Lung (tissue), 17 donors: ENCODE measurements at places on chromosomes 1 and 21. TPM values are rescaled to one million over a fixed set of nuclear protein-coding genes. Genes with fewer than 3 reads are reported as not detected.

The OR10J1 gene
- total RNA-seq = not detected

The SCP2 gene
- 125 TPM for total RNA-seq

The PRAMEF4 gene
- total RNA-seq = not detected

The CATSPERE gene
- total RNA-seq = 2.0 TPM

The ZNF670 gene
- 4.6 TPM for total RNA-seq

GRCh38 chr1:162090378-162090777 is 20.9 kb downstream of the NOS1AP start:
- H3K27me3 ChIP-seq = no peaks in the 10 kb centered on the region
- no peaks in the 10 kb centered on the region for H3K36me3 ChIP-seq
- peaks cover 2% of the 10 kb centered on the region for H3K4me1 ChIP-seq
- DNase-seq = no peak

GRCh38 chr1:214213136-214213535 is 67.8 kb upstream of the SMYD2 start:
- H3K36me3 ChIP-seq = no peaks in the 10 kb centered on the region
- peaks cover 3% of the 10 kb centered on the region for H3K4me1 ChIP-seq
- DNase-seq = no peak
- H3K4me3 ChIP-seq = no peak overlapping the region

GRCh38 chr1:30984165-30984889 is 75.8 kb upstream of the SDC3 start:
- no peak for DNase-seq
- H3K36me3 ChIP-seq = peaks cover 4% of the 10 kb centered on the region
- H3K27ac ChIP-seq = no peak overlapping the region
- peaks cover 18% of the 10 kb centered on the region for H3K4me1 ChIP-seq
- H3K27me3 ChIP-seq = no peaks in the 10 kb centered on the region

DNA sequence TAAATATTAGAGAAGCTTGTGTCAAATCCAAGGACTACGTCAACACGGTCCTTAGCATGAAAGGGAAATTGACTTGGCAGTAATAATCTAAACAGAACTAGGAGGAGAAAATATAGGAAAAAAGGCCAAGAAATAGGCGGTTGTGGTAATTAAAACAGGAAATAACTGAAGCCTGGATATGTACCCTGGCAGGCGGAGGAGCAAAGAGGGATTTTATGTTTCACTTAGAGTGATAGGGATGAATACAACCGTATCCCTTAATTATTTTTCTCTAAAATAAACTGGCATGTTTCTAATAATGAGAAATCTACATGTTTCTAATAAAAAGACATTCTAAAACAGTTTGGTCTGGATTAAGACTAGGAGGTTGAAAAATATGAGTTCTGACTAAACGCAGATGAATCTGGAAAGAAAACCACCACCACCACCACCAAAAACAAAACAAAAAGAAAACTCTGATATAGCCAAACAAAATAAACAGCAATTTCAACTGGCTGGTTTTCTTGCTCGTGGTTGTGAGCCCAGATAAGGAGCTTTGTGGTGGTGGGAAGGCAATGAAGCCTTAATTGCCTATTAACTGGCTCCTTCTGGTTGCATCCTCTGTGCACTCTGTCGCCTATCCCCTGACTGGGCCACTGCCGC is 334.2 kb upstream of the SNX7 start:
- H3K27ac ChIP-seq = no peak overlapping the region
- peak; percentile 89 for DNase-seq
- H3K4me1 ChIP-seq = peaks cover 9% of the 10 kb centered on the region

- peaks cover 4% of the 10 kb centered on the region for H3K36me3 ChIP-seq
- no peaks in the 10 kb centered on the region for H3K27me3 ChIP-seq
- peak overlapping the region; percentile 59 for H3K27ac ChIP-seq
- DNase-seq = peak; percentile 79
- H3K4me1 ChIP-seq = peaks cover 19% of the 10 kb centered on the region
These were observed 44.1 kb downstream of the GPR3 start for GRCh38 chr1:27436204-27437159.

DNA sequence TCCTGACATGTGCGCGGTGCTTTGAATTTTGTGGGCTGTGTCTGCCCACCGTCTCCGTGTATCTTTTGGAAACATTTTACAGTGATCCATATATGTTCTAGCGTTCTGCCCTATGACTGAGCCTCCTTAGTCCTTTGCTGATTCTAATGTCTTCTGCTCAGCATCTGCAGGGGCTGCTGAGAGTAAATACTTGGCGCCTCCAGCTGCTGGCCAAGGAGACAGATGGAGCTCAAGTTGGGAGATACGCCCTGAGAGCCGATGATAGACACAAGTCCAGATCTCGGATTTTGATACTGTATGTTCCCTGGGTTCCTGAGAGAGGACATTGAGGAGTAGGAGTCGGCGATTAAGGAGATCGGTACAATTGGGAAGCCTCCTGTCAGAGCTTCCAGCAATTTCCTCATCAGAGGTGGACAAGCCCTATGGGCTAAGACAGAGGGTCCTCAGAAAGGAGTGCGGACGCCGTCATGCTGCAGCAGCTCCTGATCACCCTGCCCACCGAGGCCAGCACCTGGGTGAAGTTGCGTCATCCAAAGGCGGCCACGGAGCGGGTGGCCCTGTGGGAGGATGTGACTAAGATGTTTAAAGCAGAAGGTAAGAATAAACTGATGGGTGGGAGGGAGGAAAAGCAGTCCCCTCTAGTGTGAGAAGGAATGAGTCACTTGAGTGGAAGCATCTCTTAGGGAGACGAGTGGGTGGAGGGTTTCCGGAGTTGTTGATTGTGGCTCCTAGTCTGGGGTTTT is 390 bp downstream of the ZFP69B start:
- DNase-seq = peak; percentile 47
- H3K27ac ChIP-seq = peak overlapping the region; percentile 87
- peaks cover 5% of the 10 kb centered on the region for H3K36me3 ChIP-seq
- no peaks in the 10 kb centered on the region for H3K4me1 ChIP-seq

DNA sequence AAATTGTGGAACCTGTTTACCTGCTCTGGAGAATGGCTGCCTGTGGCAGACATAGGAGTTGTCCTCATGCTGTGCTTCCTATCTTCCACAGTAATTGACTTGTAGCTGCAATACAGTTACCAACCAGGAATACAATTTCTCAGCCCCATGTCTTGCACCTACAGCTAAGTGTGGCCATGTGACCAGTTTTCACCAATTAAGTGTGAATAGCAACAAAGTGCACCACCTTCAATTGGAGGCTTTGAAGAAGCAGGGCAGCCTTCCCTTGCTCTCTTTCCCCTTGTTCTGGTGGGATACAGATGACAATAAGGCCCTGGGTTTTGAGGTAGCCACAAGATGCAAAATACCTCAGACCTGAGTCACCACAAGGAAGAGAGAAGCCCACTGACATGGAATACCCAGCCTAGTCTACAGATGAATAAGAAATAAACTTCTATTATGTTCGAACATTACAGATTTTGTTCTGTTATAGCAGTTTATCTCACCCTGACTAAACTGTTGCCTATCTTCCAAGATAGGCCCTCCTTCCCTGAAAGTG is 70.2 kb upstream of the S1PR1 start:
- H3K4me3 ChIP-seq = no peak overlapping the region
- no peak overlapping the region for H3K27ac ChIP-seq
- H3K4me1 ChIP-seq = no peaks in the 10 kb centered on the region
- H3K36me3 ChIP-seq = no peaks in the 10 kb centered on the region
- no peaks in the 10 kb centered on the region for H3K27me3 ChIP-seq
- DNase-seq = no peak

DNA sequence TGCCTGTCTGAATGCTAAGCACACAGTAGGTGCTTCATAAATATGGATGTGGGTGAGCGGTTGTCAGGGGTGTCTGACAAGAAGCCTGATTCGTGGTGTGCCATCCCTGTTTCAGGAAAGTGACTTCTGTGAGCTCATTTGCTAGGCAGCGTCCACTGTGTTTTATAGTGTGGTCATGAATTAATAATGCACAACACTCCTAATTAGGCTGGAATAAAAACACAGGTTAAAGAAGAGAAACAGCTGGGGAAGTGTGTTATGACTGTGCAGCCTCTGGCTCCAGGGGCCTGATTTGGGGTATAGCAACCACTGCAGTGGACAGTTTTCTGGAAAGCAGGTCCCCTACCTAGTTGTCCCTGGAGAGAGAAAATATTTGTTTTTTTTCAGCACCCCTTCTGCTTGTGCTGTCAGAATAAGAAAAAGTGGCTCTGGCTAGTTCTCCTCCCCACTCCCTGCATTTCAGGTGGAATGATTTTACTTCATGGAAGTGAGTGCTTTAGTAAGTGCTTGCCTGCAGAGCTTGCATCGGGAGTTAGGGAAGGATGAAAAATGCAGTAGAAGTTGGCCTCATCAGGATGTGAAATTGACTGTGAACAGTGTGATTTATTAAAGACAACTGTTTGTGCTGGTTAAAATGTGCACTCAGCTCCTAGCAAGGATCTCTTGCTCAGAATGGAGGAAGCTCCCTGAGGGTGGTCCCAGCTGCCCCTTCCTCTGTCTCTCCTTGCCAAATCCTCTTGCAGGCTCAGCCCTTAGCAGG is 333.8 kb downstream of the HHAT start:
- H3K27ac ChIP-seq = no peak overlapping the region
- no peak overlapping the region for H3K4me3 ChIP-seq
- H3K36me3 ChIP-seq = no peaks in the 10 kb centered on the region

DNA sequence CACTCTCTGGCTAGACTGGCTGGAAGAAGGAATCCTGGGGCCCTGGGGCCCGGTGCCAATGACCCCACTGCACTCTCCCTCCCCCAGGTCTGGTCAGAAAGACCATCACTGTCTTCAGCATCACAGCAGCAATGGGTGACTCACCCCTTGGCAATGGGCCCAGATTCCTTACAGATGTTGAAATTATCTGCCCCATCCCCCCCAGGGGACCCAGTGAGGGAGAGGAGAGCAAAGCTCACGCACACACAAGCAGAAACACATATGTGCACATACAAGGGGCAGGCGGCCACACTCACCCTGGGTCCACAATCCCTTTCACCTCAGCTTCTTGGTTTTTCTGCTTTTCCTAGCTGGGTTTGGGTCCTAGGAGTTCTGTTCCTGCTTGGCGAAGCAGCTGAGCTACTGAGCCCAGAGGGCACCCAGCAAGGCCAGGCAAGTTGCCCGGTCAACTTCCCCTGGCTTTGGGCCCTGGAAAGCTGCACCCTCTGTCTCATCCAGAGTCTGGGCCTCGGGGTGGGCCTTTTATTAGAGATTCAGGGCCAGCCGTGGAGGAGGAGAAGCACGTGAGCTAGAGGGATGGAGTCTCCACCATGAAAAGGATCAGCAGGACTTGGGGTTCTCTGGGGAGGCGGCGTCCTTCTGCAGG is 2.6 kb downstream of the COL16A1 start:
- H3K27me3 ChIP-seq = no peaks in the 10 kb centered on the region
- no peak overlapping the region for H3K4me3 ChIP-seq
- H3K36me3 ChIP-seq = peaks cover 26% of the 10 kb centered on the region
- peak overlapping the region; percentile 38 for H3K27ac ChIP-seq
- no peaks in the 10 kb centered on the region for H3K4me1 ChIP-seq
- peak; percentile 91 for DNase-seq

DNA sequence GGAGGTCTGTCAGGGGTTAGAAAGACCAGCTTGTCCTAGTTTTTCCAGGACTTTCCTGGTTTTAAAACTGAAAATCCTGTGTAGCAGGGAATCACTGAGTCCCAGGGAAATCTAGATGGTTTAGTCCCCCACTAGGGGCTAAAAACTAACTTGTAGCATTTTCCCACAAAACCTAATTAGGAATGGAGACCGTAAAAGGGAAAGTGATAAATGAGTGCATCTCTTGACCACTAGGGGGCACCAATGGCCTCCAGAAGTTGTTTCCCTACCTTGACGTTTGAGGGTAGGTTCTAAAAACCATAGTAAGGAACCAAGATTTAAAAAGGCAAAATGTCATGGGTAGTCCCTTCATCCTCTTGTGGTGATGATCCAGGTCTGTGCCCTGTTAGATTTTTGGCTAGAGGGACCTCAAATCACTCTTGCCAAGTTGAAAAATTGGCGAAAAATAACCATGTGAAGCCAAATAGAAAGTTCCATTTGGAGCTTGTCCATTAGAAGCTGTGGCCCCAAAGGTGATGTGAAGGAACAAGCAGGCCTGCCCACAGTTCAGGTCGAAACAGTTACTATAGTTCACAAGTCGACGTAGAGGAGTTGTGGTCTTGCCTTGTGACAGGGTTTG is 24.5 kb downstream of the CLIC6 start:
- no peaks in the 10 kb centered on the region for H3K27me3 ChIP-seq
- H3K36me3 ChIP-seq = no peaks in the 10 kb centered on the region
- no peak overlapping the region for H3K4me3 ChIP-seq
- no peak overlapping the region for H3K27ac ChIP-seq

- no peaks in the 10 kb centered on the region for H3K4me1 ChIP-seq
- peaks cover 45% of the 10 kb centered on the region for H3K36me3 ChIP-seq
- H3K4me3 ChIP-seq = no peak overlapping the region
- no peaks in the 10 kb centered on the region for H3K27me3 ChIP-seq
- DNase-seq = no peak
- no peak overlapping the region for H3K27ac ChIP-seq
These were observed 8.4 kb downstream of the NCSTN start for GRCh38 chr1:160351629-160352028.

GRCh38 chr1:44436401-44437106 is 31.5 kb downstream of the RNF220 start:
- H3K27ac ChIP-seq = no peak overlapping the region
- no peak overlapping the region for H3K4me3 ChIP-seq
- no peaks in the 10 kb centered on the region for H3K4me1 ChIP-seq
- no peaks in the 10 kb centered on the region for H3K36me3 ChIP-seq

DNA sequence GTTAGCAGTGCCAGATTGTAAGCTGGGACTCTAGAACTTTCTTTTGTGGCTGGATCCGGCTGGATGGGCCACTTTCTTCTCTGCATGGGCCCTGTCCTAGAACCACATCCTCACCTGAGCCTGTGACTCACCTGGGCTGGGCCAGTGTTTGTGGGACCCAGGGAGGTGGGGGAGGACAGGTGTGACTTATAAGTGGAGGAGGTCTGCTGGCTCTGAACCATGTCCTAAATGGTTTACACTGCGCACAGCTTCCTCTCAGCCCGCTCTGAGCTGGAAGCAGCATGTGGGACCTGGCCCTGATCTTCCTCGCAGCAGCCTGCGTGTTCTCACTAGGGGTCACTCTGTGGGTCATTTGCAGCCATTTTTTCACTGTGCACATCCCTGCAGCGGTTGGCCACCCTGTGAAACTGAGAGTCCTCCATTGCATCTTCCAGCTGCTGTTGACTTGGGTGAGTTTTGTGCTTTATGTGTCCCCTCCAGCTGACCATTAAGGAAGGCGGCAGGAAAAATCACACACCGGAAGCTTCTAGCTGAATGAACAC is at the start of gene AADACL3:
Gene AADACL3 (plus strand): TSS at position 215 of the 542 bp plus-strand sequence. CDS start 67 bp downstream, at position 282.
- DNase-seq = no peak
- no peaks in the 10 kb centered on the region for H3K4me1 ChIP-seq
- H3K27me3 ChIP-seq = no peaks in the 10 kb centered on the region
- no peak within 1 kb of the TSS for H3K4me3 ChIP-seq
- H3K36me3 ChIP-seq = no peaks in the 10 kb centered on the region
